HTR-8/SVneo (cell line): ENCODE measurements at places on chromosomes 1 and 21.

GRCh38 chr21:44438531-44439210 is 16.6 kb upstream of the LRRC3 start:
- no peak for DNase-seq

GRCh38 chr1:47214549-47214948 is 17.5 kb downstream of the TAL1 start:
- no peak for DNase-seq

- peak; percentile 41 for DNase-seq
Measured at GRCh38 chr1:1349256-1350012, at the start of gene DVL1. Gene DVL1, minus strand, starts transcription at chr1:1349418. Its CDS starts 353 bp downstream, at chr1:1349065.

- DNase-seq = no peak
Measured at GRCh38 chr1:3251807-3252428, 182.9 kb downstream of the PRDM16 start.

GRCh38 chr1:169886422-169886821 is 7.3 kb downstream of the SCYL3 start:
- DNase-seq = no peak

DNA sequence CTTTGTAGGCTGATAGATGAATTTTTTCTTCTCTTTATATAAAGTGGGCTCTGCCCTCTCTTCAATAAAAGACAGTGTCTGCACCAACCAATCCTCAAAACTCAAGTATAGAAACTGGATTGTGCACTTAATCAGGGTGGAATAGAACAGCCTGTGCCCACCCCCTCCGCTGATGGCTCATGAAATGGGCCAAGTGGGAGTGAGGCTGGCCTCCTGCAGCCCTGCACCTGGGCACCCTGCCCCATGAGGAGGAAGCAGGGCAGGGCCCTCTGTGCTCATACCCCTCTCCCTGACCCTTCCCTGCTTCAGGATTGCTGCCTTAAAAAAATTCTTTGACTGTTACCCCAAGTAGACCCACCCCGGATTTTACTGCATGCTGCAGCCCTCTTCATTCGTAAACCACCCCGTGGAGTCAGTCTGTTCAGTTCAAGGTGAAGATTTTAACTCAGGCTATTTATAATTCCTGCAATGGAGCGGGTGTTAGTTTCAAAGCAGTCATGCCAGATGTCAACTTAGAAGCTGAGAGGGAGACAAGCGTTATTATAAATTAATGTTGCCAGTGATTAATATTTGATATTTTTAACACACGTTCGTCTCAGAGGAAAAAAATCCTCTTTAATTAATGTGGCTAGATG is 15.8 kb downstream of the PROK1 start:
- DNase-seq = no peak

DNA sequence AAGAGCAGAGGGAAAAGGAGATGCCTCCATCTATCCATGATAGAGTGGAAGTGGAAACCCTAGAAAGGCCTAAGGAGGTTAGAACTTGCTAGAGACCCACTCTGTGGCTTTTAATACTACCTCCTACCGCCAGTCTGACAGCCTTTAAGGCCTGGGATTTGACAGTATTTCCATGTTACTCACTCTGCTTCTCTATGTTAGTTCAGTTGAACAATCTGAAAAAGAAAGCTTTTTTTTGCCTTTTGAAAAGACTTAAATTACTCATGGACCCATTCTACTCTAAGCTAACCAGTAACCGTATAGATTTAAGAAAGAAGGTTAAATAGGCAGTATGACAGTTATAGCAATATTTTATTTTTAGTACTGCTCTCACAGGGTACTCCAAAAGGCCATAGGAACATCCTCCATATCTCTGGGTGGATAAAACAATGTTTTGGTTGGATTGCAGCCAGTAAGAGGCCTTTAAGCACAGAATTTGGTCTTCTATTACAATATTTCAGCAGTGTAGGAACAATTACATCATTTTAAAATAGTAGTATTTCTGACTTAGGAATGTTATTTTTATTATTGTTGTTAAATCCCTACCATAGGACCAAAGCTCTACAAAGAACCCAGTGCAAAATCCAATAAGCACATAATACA is 15.9 kb upstream of the GPR25 start:
- no peak for DNase-seq

- no peak for DNase-seq
Measured at GRCh38 chr1:86191958-86192357, 35.4 kb upstream of the COL24A1 start.

DNA sequence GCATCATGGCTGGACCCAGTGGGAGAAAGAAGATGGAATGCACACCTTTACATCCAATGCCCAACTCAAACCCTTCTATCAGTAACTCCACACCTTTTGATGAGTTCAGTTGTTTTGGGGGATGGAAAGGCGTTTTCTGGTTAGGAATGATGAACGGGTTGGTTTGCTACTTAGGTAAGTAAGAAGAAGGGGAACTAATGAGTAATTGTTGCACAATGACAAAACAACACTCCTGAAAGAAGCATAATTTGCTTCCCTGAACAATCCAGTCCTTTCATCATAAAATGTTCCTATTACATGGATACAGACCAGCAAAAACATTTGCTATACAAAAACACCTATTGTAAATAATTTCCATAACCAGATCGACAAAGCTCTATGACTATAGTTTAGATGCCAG is 35.9 kb upstream of the NFIA start:
- DNase-seq = no peak

DNA sequence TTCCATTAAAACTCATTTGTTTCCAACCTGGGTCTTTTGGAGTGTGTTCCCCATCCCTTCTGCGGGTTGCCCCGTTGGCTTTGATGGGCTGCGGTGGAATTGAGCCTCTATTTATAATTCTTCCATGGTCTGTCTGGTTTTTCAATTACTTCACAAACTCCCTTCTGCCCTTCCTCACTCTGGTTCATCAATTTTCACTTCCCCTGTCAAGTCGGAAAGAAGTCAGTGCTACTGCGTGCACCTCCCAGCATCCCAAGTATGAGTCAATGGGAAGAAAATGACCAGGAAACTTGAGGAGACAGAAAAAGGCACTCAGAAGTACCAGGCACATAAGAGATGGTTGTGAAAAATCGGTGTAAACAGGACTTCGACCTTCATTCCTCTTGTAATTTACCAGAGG is 126.2 kb downstream of the KAZN start:
- no peak for DNase-seq

- no peak for DNase-seq
Measured at GRCh38 chr1:236320671-236321070, 38.9 kb upstream of the ERO1B start.

DNA sequence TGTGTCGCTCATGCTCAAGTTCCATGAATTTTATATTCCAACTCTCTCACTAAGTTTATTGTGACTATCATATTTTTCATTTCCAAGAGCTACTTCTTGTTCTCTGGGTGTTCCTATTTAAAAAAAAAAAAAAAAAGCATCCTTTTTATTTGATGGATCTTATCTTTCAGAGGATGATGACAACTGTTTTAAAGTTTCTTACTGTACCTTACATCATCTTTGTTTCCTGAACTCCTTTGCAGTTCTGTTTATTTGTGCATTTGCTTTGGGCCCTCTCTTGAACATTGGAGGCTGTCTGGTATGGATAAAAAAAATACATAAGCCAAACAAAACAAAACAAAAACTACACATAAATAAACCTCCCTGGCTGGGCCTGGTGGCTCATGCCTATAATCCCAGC is 32.1 kb upstream of the FAM20B start:
- no peak for DNase-seq

- no peak for DNase-seq
Measured at GRCh38 chr1:232940262-232940661, 10.1 kb upstream of the NTPCR start.

- DNase-seq = no peak
Measured at GRCh38 chr1:3500265-3500835, 45.9 kb downstream of the ARHGEF16 start.

DNA sequence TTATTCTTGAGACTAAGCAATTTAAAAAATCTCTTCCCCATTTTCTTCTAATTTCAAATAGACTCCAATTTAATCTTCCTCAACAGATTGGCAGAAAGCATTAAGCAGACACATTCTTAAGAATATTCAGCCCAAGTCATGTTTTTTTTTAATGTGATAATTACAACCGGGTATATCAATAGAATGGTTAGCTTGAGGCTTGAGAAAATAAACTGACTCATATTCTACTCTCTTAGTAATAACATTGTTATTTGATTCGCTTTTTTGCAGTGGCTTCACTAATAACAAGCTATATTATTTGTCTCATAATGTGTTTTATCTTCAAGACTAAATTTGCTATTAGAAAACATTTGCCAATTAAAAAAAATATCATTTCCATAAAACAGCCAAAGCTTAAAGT is 488.6 kb upstream of the RGS18 start:
- DNase-seq = no peak

DNA sequence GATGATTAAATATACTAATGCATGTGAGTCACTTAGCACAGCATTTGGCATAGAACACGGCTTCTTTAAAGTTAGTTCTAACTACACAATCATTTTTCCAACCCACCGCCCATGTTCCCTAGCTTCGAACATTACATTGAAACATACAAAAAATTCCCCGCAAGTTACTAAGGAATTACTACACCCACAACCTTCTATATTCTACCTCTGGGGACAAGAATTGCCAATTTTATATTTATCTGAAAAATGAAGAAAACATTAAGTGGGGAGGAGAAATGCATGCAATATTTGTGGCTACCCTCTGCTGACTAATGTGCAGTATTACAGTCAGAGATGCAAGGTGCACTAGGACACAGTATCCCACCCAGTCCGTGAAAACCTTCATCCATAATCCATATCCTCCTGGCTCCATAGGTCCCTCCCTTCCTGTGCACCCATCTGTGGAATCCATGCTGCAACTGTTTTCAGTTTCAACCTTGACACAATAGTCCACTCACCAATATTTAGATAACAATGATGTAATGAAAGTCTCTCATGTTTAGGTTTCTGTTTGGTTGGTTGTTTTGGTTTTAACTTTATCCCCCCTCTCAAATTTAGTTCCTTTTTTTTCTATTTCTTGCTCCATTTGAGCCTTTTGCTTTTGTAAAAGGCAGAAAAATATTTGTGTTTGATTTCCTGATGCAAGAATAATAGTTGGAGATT is 31.6 kb downstream of the RGS5 start:
- peak; percentile 10 for DNase-seq

GRCh38 chr1:222582099-222582774 is 7.5 kb downstream of the TAF1A start:
- peak; percentile 41 for DNase-seq

DNA sequence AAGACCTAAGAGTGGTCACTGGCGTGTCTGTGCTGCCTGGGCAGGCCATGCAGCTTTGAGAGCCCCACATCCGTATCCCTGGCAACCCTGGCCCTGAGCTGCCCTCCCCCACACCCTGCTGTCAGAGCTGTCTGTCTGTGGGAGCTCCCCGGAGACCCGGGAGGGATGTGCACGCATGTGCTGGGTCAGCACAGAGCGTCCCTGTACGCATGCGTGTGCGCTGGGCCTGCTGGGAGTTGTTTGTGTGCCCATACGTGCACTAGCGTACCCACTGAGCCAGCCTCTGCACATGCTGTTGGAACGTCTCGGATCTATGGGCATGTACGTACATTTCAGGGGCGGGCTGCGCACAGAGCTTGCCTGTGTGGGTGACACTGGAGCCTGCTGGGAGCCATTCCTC is 89.3 kb downstream of the EPHB2 start:
- DNase-seq = no peak

DNA sequence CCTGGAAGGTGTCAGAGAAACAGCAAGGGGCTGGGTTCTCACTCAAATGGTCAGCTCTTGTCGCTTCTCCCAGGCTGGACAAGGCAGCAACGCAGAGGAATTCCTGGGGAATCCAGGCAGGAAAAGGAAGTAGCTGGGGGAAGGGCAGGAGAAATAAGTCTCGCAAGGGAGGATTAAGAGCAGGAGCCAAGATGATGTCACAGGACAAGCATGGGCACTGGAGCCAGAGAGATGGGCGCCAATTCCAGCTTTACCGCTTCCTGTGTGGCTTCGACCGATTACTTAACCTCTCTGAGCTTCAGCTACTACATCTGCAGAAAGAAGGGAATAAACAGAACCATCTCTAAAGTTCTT is 70.5 kb downstream of the SSBP3 start:
- DNase-seq = peak; percentile 62

GRCh38 chr1:81446000-81446669 is 354.6 kb upstream of the ADGRL2 start:
- no peak for DNase-seq

DNA sequence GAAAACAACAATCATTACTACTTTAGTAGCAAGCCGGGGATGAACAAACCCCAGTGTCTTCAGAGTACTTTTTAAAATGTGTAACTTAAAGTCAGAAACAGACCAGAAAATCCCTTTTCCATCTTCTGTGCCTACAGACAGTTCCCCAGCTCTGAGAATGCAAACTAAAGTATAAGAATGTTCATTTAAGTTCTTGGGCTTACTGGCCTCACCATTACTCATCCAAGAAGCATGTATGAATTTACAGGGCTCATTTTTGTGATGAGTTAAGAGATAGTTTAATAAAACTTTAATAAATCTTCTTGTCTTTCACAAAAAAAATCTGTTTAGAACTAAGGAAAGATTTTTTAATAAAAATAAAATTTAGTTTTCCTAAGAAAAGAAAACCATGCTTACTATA is 4.6 kb downstream of the LPGAT1 start:
- peak; percentile 48 for DNase-seq
